Hematopoietic multipotent progenitor cell (in vitro differentiated cells): ENCODE measurements at places on chromosomes 11 and 22.

- no peak for DNase-seq
These were observed 8.1 kb downstream of the MADD start for GRCh38 chr11:47278058-47278457.

DNA sequence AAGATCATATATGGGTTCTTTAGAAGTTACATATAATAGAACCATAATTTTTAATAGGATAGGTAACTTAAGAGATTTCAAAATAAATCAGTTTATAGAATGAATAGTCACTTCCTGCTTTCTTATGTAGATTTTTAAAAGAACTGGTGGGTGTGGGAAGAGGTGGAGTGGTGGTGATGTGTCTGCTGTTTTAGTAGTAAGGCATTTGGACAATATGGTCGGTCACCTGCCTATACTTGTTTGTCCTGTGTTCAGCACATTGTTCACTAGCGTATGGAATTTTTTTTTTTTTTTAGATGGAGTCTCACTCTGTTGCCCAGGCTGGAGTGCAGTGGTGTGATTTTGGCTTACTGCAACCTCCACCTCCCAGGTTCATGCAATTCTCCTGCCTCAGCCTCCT lies 39.3 kb downstream of the CCDC81 start:
- DNase-seq: no peak

DNA sequence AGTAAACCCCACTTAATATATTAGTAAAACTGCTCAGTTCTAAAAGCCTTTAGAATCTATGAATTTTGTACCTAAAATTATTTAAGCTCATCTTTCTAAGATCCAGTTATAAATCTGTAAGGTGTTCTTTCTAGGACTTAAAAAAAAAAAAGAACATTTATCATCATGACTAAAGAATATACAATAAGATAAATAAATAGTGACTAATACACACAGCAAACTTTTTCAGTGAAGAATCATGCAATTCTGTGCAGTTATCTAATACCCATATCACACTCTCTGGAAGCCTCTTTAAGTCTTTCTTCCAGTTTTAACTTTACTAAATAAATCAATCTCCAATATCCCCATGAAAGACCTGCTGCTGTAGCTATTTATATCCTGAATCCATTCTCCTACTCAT lies 59.8 kb downstream of the CEP57 start:
- DNase-seq: no peak

GRCh38 chr11:33933602-33934001 lies 41.7 kb upstream of the LMO2 start:
- no peak for DNase-seq

- no peak for DNase-seq
These were observed 64.6 kb downstream of the PPFIBP2 start for GRCh38 chr11:7578276-7578955.

DNA sequence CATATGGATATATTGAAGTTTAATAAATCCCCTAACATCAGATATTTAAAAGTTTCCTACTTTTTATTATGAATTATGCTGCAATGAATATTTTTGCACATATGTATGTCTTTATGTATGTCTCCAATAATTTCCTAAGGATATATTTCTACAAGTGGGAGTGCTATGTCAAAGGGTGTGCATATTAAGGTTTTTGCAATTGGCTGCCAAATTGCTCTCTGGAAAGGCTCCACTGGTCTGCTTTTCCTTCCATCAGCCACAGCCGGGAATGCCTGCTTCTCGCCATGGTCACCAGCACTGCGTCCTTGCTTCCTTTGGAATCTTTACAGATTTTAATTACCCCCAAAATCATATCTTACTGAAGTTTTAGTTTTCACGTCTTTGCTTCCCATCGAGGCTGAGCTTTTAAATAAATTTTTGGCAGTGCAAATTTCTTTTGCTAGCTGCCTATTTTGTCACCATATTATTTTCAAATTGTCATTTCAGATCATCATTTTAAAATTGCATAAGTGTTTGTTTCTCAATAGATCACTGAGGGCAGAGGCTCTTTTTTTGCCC lies 221.7 kb downstream of the SNX19 start:
- no peak for DNase-seq

GRCh38 chr22:48556222-48556621 lies 1271.5 kb downstream of the BRD1 start:
- no peak for DNase-seq

GRCh38 chr11:8223513-8223900 lies 40.2 kb downstream of the LMO1 start:
- no peak for DNase-seq

DNA sequence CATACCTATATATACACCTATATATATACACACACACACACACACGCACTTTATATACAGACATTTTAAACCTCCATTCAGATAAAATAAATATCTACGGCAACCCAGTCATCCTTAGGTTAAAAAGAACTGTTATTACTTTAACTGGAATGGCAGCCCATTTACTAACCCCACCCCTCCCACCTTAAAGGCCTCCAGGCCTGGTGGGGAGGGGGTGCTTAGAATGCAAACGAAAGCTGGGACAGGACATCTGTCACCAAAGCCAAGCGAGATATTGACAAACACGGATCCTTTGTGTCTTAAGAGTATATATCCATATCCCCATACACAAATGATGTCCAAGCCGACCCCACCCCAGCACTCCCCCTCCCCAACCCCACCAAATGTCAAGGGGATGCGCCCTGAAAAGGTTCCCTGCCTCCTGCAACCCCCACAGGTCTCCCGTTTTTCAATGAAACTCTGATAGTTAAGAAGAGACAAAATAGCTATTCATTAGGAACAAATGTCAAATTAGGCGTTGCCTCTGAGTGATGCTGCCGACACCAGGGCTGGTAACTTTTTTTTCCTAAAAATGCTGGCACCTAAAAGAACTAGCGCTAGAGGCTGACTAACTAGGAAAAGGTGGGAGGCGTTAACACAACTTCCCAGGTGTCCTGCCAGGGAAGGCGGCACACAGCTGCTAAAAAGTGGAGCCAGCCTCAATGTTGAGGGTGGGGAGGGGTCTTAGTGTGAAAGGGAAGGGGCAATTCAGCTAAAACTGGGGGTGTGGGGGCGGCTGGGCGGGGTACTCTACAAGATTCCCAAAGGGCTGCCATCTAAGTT lies 5.6 kb downstream of the MN1 start:
- no peak for DNase-seq

- DNase-seq: no peak
These were observed 29.3 kb upstream of the PPP2R1B start for GRCh38 chr11:111795334-111795985.

DNA sequence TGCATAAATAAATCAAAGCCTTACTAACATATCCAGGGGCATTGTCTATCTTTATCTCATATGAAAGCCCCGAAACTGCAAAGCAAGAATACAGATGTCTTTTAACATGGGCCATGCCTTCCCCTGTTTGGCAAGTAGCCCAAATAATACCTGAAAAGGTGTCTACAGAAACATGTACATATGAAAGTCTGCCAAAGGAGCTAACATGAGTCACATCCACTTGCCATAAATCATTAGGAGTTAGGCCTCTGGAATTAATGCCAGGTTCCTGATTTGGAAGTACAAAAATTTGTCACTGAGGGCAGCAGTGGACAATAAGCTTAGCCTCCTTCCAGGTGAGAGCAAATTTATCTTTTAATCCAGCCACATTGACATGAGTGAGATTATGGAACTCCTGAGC lies 85.5 kb upstream of the PGR start:
- no peak for DNase-seq

- DNase-seq: no peak
These were observed 9.6 kb downstream of the CKAP5 start for GRCh38 chr11:46836431-46836830.

DNA sequence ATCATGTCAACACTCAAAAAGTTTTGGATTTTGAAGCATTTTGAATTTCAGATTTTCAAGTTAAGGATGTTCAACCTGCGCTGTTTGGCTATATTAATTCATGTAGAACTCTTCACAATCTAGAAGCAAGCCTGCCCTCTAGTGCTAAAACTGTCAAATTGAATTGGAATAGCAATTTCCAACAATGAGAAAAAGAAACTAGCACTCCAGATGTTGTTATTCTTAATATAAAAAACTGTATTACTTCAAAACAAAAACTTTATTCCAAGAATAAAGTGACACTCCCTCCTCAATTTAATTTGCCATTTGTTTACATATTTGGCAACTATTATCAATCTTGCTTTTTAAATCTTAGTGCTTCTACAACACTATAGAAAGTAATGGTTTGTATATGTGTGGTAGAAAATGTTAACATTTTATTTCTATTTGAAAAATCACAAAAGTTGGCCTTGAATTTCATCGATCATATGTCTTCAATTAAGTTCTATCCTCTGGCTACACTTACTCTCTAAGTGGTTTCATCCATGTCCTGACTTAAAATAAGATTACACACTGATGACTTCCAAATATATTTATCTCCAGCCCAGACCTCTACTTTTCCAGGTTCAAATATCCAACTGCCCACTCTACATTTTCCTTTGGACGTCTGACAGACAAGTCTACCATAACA lies 36.6 kb downstream of the DCUN1D5 start:
- DNase-seq: peak; percentile 64

DNA sequence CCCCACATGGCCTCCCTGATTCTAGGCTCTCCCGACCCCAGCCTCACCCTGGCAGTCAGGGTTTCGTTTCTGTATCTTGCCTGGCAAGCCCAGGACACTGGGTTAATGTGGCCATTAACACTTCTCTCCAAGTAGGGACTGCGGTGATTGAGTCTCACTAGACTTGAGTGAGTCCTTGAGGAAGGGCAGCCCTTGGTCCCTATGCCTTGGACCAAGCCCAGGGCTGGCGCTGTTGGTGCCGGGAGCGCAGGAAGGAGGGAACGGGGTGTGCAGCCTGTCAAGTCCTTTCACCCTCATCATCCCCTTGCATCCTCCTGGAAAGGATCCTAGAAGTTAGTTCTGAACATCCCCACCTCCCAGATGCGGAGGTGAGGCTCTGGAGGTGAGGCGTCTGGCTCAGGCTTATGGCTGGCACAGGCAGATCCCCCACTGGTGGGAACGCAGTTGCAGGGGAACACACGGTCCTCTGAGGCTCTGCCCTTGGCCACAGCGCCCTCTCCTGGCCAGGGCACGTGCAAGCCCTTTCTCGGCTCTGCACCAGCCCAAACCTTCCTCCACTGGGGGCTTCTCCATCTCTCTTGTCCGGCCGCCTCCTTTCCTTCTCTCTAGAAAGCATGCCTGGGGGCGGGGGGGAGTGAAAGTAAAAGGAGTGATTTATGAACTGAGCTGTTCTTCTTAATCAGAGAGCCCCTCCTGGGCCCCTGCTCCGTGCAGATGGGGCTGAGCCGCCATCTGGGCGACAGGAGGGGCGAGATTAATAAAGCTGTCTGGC lies 56.7 kb downstream of the TP53I11 start:
- no peak for DNase-seq

DNA sequence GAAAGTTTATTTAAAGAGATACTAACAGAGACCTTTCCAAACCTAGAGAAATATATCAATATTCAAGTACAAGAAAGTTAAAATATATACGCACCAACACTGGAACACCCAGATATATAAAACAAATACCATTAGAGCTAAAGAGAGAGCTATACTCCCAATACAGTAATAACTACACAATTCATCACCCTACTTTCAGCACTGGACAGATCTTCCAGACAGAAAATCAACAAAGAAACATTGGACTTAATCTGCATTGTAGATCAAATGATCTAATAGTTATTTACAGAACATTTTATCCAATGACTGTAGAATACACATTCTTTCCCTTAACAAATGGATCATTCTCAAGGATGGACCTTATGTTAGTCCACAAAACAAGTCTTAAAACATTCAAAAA lies 311.9 kb downstream of the METTL15 start:
- DNase-seq: no peak

DNA sequence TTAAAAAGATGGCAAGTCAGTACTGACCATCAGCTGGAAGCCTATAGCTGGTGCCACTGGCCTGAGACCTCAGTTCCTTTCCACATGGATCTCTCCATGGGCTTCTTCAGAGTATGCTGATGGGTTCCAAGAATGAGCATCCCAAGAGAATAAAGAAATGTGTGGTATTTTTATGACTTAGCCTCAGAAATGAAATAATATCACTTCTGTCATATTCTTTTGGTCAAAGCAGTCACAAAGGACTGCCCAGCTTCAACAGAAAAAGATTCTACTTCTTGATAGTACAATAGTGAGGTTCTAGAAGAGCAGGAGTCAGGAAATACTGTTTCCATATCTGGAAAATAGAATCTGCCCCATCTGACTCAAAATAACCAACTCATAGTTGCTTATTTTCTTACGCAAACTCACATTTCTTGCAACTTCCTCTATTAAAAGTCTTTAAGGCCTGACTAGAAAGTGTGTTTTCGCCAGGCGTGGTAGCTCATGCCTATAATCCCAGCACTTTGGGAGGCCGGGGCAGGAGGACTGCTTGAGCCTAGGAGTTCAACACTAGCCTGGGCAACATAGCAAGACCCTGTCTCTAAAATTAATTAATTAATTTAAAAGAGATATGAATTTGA lies 116.9 kb downstream of the SIK3 start:
- DNase-seq: peak; percentile 74

- DNase-seq: no peak
These were observed 22.5 kb downstream of the KRTAP5-5 start for GRCh38 chr11:1652026-1652425.

- no peak for DNase-seq
These were observed 23.5 kb downstream of the TENM4 start for GRCh38 chr11:79417069-79417920.

DNA sequence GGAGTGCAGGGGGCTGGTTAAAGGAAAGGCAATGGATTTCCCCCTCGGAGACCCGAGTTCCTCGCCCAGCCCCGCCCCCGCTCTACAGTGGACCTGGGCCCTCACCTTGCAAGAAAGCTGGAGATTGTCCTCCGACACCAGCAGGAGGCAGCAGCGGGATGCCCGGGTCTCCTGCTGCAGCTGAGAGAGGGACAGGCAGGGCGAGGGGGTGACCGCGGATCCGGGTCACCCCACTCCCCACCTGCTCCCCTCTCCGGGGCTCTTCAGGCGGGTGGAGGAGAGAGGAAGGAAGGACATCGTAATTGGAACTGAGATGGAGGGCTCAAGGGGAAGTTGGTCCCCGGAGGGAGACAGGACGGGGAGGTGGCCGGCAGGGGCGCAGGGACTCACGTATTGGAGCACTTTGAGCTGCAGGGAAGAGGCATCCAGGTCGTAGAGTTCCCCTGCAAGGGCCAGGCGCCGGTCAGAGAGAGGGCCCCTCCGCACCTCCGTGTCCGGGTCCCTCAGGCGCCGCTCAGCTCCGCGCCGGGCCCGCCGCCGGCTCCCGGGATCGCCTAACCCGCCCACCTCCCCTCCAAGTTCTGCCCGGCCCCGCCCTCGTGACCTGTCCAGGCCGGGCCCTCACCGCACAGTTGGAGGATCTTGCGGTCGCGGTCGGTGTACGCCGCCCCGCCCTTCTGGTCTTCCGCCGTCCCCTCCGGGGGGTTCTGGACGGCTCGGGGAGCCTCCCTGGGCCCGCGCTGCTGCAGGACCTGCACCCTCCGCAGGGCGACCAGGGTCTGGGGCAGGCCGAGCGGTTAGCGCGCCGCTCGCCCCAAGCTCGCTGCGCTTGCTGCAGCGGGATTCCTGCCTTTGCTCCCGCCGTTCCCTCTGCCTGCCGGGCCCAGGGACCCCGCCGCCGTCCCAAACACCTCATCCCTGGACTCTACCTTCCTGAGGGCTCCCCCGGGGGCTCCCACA lies 84.1 kb downstream of the PDE2A start:
- peak; percentile 73 for DNase-seq
